ENCODE measurements at places on chromosomes 3 and 15. TPM values are rescaled to one million over a fixed set of nuclear protein-coding genes. Genes with fewer than 3 reads are reported as not detected.

CLRN1 gene
- total RNA-seq: not detected

GRIP2 gene
- total RNA-seq: 0.88 TPM

DUOX1 gene
- 7.2 TPM for total RNA-seq

CHRM5 gene
- not detected for total RNA-seq

IMPG2 gene
- 0.15 TPM for total RNA-seq

CLDN11 gene
- 48.4 TPM for total RNA-seq

FBXO22 gene
- total RNA-seq: 12.8 TPM

HDC gene
- total RNA-seq: 1.0 TPM

SPINK8 gene
- not detected for total RNA-seq

GHRL gene
- 1.0 TPM for total RNA-seq

SLC22A13 gene
- total RNA-seq: 0.48 TPM

ASB14 gene
- not detected for total RNA-seq

DNAJB8 gene
- not detected for total RNA-seq

TRAK1 gene
- total RNA-seq: 40.6 TPM

CLPX gene
- total RNA-seq: 47.5 TPM

CILP gene
- 203 TPM for total RNA-seq

SYNPR gene
- total RNA-seq: not detected

CPLX3 gene
- total RNA-seq: not detected

LRRC3B gene
- total RNA-seq: not detected

RTP4 gene
- total RNA-seq: 7.2 TPM

MESP2 gene
- total RNA-seq: not detected

LPCAT4 gene
- total RNA-seq: 13.8 TPM

ADCY5 gene
- 10.1 TPM for total RNA-seq

ARID3B gene
- 5.9 TPM for total RNA-seq

FBXW12 gene
- not detected for total RNA-seq

MORC1 gene
- total RNA-seq: not detected

GPR160 gene
- total RNA-seq: 31.9 TPM

CCR9 gene
- not detected for total RNA-seq

CD80 gene
- total RNA-seq: 1.8 TPM

GOLGA6L7 gene
- total RNA-seq: not detected

MON1A gene
- total RNA-seq: 11.3 TPM

FBXL2 gene
- 24.9 TPM for total RNA-seq
